ENCODE measurements at places on chromosomes 2 and 18.

- no peak for DNase-seq
Measured at GRCh38 chr2:127872354-127872753, 13.4 kb downstream of the AMMECR1L start.

GRCh38 chr18:7369006-7369405 lies 138.1 kb downstream of the LRRC30 start:
- no peak for DNase-seq

DNA sequence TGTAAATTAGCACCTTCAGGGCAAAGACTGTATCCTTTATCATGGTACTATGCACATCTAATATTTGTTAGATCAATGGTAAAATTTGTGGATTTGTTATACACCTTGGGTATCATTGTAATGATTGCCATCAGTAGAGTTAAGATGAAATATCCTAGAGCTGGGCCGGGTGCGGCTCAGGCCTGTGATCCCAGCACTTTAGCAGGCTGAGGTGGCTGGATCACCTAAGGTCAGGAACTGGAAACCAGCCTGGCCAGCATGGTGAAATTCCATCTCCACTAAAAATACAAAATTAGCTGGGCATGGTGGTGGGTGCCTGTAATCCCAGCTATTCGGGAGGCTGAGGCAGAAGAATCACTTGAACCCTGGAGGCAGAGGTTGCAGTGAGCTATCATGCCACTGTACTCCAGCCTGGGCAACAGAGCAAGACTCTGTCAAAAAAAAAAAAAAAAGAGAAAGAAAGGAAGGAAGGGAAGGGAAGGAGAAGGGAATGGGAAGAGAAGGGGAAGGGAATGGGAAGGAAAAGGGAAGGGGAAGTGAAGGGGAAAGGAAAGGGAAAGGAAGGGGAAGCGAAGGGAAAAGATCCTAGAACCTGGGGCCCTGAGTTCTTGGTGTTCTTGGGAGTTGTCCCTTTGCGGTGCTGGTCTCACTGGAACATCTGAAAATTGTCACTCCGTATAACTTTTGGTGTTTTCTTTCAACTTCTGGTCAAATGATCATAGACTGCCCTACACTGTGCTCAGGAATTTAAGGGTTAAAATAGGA lies 71.1 kb upstream of the NEUROD1 start:
- no peak for DNase-seq

DNA sequence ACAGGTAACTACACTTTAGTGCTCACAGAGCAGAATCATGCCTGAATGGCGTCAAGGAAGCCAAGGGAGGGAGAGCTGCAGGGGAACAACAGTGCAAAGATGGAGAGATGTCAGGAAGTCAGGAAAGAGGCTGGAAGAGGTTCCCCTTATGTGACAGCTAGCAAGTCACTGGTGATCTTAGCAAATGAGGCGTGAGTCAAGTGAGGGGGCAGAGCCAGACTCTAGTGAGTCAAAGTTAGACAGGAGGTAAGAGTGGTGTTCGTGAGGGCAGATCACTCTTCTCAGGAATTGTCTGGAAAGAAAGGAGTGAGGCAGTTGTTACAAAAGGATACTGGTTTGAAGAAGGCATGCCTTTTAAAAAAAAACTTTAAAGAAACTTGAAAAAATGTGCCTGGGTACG lies 87.1 kb downstream of the MEP1B start:
- DNase-seq: no peak

DNA sequence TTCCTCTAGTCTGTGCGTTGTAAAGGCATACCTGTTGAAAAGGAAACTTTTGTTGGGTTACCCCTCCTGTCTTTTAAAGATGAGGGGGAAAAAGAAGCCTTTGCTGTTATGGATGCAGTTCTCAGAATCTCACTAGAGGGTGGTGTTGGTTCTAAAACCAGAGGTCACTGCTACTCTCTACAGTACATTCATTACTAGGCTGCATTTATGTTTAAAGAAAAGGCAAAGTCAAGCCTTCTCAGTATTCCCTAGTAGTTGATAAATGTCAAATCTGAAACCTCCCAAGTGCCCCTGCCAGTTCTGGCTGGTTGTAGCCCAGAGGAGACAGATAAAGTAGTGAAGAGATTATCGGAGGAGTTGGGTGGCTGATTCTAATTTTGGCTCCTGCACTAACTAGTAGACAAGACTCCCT lies 1.4 kb upstream of the PLCL1 start:
- DNase-seq: peak; percentile 46

GRCh38 chr2:54924121-54924520 lies 126.1 kb downstream of the RTN4 start:
- no peak for DNase-seq

- peak; percentile 82 for DNase-seq
Measured at GRCh38 chr2:106843910-106844250, 42.1 kb downstream of the ST6GAL2 start.

DNA sequence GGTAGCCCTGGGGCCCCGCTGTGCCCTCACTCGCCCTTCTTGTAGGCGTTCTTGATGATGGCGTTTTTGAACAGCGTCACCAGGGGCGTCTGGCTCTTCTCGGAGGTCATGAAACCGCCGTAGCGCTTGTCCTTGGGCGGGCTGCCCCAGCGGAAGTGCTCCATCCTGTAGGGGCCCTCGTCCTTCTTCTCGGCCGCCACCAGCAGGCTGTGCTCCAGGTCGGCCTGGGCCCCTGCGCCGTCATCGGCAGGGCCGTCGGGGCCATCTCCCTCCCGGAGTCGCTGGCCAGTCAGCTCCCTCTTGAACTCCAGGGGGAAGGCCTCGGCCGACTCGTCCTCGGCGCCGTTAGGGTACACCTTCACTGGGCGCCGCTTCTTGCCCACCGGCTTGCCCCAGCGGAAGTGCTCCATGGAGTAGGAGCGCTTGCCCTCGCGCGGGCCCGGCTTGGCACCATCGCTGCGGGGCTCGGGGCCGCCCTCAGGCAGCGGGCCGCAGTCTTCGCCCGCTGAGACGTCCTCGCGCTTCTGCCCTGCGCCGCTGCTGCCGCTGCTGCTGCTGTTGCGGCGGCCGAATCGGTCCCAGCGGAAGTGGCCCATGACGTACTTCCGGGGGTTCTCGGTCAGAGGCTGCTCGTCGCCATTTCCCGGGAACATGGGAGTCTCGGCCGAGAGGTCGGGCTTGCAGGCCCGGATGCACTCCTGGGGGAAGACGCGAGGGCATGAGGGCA lies 7.2 kb downstream of the POMC start:
- DNase-seq: no peak

DNA sequence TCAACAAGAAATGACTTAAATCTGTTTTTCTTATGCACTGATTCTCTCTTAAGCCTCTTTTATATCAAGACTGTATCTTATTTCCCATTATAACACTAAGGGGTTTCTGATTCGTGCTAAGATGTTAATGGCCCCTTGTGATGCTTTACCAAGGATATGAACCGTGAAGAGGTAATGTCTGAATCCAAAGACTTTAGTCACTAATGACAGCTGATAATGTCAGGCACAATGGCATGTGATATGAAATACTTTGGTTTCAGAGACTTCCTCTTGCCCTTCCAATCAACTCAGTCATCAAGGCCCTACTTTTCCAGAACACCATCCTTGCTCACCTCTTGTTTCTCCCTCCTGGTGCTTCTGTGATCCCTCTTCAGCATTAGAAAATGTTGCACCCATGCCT lies 262.8 kb downstream of the KCNE4 start:
- DNase-seq: no peak

DNA sequence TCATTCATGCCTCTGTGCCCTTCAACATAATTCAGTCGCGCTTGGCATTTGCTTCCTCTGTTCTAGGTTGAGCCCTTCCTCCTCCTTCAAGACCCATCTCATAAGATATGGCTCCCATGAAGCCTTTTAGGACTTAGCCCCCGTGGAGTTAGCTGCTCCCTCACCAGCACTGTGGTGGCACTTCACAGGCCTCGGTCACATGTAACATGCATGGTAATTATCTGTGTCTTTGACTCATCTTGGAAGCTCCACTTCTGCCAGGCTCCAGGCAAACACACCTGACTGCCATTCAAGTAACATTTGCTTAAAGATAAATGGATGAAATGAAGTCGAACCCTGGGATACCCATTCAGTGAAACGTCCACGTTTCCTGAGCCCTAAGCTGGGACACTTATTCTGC lies 484.7 kb downstream of the EIPR1 start:
- no peak for DNase-seq

DNA sequence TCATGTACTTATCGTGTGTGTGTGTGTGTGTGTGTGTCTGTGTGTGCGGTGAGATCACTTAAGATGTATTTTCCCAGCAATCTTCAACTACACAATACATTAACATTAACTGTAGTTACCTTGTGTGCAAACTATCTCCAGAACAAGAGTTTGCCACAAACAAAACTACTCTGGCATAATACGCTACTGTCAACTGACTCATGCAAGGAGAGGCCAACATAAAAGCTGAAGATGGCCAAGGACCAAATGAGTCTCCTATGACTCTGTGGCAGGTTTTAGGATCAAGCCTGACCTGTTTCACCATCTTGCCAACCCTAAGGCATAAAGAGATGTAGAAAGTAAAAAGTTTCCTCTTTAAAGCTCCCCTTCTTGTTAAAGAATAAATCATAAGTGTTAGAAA lies 20.1 kb downstream of the CYB5A start:
- no peak for DNase-seq

DNA sequence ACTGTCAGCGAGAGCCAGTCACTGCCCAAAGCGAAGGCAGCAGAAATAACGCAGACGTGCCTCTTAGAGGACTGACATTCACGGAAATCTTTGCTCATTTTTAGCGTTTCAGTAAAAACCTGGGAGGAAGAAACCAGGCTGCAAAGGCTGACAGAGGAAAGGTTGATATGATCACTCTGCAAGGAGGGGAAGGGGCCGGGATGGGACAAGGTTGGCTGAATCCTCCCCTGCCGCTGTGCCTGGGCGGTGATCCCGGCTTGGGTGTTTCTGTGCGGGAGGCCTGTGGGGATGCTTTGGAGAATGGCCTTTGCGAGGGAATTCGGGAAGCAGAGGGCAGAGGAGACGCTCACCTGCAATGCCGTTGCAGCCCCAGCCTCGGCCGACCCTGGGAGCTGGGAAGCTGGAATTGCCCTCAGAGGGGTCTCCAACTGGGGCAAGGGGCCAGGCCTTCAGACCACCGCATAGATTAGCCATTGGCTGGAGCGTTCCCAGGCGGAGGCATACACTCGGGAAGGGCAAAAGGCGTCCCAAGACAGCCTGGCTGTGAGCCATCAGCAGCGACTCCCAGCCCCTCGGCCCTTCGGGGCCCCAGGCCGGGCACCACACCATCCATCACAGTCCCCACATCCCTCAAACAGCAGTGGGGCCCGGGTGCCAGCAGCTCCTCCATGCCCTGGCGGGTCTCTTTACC lies 111.7 kb upstream of the GPC1 start:
- DNase-seq: no peak
